Activated CD4-positive, alpha-beta T cell treated with anti-CD3 and anti-CD28 coated beads, Interleukin-2, amount 50 U/mL, for 24 hours (primary cell): ENCODE measurements at places on chromosomes 6 and 20.
A peak's percentile ranks its signal among the peaks of the same experiment; 100 is the strongest.

GRCh38 chr6:132751828-132752227 is 5.9 kb downstream of the VNN2 start:
- DNase-seq, result no peak

- DNase-seq, result no peak
These were observed 101.5 kb upstream of the SLC24A3 start for GRCh38 chr20:19110881-19111460.

DNA sequence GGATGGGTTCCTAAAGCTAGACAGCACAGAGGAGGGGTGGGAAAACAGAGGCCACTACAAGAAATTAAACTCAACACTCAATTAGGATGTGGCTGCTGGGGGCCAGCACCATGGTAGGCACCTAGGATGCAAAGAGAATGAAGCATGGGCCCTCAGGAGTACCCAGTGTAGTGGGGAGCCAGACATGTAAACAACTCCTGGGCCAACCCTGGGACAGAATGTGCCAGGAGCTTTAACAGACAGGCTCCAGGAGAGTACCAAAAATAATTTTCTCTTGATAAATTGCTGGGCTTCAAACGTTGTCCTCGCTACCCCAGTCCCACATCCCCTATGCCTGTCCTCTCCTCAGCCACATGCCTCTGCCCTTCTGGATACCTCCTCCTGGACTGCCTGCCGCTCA is 1.7 kb downstream of the TMEM151B start:
- DNase-seq, result no peak

DNA sequence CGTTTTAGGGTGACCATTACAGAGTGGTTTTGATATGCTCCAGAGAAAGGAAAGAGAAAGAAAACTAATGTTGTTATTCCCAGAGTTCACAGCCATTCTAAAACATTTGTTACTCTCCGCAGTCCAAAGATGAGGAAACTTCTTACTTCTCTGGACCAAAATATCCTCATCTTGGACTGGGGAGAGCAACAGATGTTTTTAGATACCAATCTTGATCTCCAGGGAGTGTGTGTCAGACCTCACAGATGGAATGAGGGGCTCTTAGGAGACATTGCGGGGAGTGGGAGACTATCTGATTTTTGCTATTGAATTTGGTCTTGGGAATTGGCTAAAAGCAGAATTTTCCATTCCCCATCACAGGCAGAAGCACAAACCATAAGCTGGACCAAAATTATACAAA is 110.8 kb downstream of the TNFAIP3 start:
- no peak for DNase-seq

- DNase-seq, result no peak
These were observed 83.1 kb downstream of the KCNQ5 start for GRCh38 chr6:72704979-72705378.

DNA sequence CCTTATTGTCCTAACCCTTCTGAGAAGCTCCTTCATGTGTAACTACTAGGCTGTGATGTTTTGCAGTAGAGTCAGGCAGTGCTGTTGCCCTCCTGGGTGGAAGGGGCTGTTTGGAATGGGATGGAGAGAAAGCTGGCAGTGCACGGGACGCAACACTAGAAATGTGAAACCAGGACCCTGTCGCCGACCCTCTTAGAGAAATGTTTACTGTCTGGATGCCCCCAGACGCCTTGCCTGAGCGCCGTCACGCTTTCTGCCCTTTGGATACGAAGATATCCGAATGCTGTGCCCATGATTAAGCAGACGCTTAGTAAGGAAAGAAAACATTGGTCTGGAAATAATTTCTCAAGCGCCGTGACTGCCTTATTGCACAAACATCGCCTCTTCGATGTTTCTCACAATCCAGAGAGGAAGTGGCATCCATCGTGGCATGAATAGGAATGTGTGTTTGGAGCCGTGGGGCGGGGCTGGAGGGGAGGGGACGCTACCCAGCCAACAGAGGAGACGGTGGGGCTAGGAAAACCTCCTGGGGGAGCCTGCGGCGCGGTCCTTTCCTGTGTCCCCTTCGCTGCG is 661 bp upstream of the PPP1R14C start:
- no peak for DNase-seq

DNA sequence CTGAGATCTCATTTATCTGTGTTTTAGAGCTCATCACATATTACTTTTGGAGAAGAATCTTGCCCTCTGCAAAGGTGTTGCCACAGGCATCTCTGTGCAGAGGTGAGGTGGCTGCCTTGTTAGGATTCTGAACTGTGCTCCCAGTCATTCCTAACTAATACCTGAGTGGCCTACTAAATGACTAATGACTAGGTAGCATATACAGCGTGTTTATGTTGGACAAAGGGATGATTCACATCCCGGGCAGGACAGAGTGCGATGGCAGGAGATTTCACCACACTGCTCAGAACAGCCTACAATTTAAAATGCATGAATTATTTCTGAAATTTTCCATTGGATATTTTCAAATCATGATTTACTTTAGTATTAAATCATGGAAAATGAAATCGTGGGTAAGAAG is 23.1 kb upstream of the CGA start:
- no peak for DNase-seq

DNA sequence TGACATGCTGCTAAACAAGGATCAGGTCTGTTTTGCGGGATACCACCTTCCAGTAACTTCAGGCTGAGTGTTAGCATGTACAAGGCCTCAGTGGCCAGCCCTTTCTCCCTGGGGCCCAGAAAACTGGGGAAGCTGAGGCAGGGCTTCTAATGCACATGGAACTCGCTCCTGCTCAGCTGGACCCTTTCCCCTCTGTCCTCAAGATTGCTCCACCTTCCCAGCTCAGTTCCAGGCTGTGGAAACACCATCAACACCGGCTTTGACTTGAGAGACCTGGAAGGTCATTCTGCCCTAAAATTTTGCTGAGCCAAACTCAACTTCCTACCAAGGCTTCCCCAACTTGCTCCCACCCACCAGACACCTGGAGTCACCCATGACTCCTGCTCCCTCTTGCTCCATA is 4.2 kb upstream of the BLCAP start:
- no peak for DNase-seq

- DNase-seq, result no peak
These were observed 164.1 kb downstream of the ID4 start for GRCh38 chr6:20001286-20001685.

- DNase-seq, result peak; percentile 16
These were observed 143.8 kb downstream of the LPA start for GRCh38 chr6:160520043-160520904.

DNA sequence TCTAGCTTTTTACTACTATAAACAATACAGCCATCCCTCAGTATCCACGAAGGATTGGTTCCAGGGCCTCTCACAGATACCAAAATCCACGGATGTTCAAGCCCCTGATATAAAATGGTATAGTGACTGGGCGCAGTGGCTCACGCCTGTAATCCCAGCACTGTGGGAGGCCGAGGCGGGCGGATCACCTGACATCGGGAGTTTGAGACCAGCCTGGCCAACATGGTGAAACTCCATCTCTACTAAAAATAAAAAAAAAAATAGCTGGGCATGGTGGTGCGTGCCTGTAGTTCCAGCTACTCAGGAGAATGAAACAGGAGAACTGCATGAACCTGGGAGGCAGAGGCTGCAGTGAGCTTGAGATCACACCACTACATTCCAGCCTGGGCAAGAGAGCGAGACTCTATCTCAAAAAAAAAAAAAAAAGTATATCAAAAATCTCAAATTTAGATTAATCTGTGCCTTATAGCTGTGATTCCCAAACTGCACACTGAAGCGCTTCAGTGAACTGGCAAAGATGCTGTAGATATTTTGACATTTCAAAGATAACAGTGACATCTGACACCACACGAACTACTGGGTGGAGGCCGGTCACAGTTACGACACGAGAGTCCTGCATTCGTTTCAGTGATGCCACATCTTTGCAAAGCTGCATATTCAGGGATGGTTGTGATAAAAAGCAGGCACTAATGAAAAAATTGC is 38.3 kb downstream of the MRS2 start:
- DNase-seq, result no peak

DNA sequence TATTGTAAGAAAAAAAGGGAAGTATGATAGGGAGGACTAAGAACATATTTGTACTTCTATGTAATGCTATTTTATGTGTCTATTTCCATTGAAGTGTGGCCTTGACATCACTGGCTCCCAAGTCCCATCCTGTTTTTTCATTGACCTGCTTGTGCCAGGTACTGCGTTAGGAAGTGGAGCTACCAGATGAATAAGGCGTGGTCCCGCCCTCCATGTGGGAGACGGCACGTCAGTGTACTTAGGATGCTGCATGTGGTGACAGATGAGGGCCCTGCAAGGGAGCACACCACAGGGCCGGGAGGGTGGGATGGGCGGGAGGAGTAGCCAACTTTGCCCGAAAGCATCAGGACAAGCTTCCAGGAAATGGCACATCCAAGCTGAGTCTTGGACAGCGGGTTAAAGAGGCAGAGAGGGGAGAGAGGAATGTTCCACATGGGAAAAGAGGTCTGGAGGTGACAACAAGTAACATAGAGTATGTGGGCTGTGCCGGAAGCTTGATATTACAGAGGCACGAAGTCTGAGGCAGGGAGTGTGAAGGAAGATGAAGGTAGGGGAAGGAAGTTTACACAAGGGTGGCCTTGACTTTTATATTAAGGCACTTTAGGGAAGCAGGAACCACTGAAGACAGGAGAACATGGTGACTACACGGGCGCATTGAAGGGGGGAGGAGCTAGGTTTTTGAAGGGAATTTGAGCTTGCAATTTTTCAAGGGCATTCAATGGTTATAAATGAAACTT is 140.6 kb downstream of the MTHFD1L start:
- no peak for DNase-seq

DNA sequence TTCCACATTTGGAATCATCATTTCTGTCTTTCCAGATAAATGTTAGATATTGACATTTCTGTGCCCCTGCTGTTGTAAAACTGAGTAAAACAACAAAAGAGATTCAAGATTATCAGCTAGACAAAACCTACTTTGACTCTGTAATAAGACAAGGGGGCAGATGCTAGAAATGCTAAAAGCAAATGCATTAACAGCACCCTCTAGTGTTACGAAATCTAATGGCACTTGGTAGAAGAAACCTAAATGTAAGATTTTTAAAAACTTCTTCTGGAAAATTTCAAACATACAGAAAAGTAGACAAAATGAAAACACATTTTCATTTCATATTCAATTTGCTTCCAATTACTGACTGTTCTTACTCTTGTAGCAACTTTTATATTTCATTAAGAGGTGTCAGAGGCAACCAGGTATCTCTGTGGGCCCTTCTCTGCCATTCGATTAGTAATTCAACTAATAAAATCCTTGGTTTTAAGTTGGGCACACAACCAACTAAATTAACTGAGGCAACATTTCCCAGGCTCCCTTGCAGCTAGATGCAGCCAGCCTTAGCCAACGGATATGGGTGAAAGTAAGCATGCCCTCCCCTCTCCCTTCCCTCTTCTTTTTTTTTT is 45.0 kb downstream of the SLC23A2 start:
- no peak for DNase-seq

DNA sequence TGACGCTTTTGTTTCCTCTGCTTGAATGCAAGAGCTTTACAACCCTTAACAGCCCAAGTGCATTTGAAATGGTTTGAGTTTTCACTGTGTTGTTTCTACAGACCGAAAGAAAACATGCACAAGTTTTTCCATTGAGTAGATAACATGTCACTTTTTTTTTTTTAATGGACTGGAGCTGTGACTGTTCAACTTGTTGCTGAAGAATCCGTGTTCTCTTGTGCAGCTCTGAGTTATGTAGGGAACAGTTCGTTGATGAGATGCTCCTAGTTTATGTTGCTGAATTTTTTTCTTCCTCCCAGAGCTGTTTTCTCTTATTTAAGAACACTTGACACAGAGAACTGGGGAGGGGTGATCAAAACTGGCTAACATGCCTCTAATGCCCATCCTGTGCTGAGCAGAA is 89.3 kb downstream of the DTD1 start:
- no peak for DNase-seq

DNA sequence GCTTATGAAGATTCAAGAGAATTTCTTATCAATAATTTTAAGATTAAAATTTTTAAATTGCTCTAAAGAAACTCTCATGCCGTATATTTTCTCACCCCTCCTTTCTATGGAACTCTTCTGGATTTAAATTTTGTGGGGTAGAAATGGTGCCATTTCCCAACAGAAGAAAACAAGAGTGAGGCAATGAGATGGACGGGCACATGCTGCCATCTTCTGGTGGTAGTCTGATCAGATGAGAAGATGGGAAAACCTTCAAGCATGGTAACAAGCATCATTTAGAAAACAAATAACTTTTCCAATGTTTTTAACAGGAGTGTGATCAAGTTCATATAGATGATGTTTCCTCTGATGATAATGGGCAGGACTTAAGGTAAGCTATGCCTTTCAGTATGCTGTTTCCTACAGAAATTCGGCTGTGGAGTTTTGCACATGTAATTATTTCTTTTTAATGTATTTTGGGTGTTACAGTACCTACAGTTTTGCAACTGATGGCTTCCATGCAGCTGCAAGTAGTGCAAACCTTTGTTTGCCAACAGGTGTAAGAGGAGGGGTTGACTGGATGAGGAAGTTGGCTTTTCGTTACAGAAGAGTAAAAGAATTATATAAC is 271.4 kb downstream of the EYA4 start:
- peak; percentile 6 for DNase-seq

DNA sequence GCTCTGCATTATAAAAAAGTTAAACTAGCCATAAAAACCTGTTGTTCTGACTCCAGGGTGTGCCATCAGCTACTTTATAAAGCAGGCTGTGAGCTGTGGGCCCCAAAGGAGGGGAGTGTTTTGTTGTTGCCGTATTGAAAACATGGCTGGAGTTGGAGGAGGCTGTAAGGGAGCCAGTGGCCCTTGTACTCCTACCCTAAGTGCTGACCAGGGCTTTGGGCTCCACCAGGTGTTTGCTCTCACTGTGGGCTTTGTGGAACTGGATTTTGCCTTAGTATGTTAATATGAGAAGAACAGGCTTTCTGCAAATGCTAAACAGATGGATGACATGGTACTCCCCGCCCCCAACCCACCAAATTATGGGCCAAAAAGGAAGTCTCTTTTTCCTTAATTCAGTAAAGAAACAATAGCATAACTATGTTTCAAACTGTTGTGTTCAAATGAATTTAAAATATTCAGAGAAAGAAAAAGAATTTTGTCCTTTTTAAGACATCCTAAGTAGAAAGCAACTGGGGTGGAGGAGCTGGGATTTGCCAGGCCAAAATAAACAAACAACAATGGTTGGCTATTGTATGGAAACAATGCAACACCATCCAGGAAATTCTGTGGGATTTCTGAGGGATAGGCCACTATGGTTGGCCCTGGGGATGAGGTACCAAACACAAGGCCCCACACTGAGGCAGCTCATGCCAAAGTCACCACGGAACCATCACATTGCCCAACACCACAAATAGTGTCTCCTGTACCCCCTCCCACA is 63.3 kb downstream of the PLCG1 start:
- DNase-seq, result no peak

GRCh38 chr20:48176139-48176538 is 390.9 kb upstream of the SULF2 start:
- no peak for DNase-seq

- no peak for DNase-seq
These were observed 222.8 kb downstream of the UST start for GRCh38 chr6:148969603-148970061.

- DNase-seq, result no peak
These were observed 167.4 kb downstream of the EYA4 start for GRCh38 chr6:133408543-133408942.

GRCh38 chr20:19271879-19272651 is 59.6 kb downstream of the SLC24A3 start:
- DNase-seq, result no peak
